A549 treated with RU486 at 1 μM for 4 hours (cell line): ENCODE measurements at places on chromosomes 16 and 17. TPM values are rescaled to one million over a fixed set of nuclear protein-coding genes. Genes with fewer than 3 reads are reported as not detected.

Gene RNF213
- 57.1 to 67.1 TPM (median 64.0 TPM) in 5 replicates for total RNA-seq

Gene SRCIN1
- 1.7 to 3.0 TPM (median 2.9 TPM) in 5 replicates for total RNA-seq

Gene GPR179
- 0.02 to 0.05 TPM (median 0.03 TPM) in 5 replicates for total RNA-seq

Gene CCL15
- not detected in 5 replicates for total RNA-seq

Gene CDRT4
- 0.61 to 1.5 TPM (median 0.86 TPM) in 5 replicates for total RNA-seq

Gene OR1F1
- total RNA-seq = 0.23 to 0.48 TPM (median 0.29 TPM) in 5 replicates

Gene GCSH
- total RNA-seq = 26.0 to 72.2 TPM (median 62.9 TPM) in 5 replicates

Gene ZNF469
- 7.6 to 16.0 TPM (median 11.1 TPM) in 5 replicates for total RNA-seq

Gene TOB1
- total RNA-seq = 79.5 to 97.3 TPM (median 81.4 TPM) in 5 replicates

Gene CASKIN1
- 0.26 to 0.95 TPM (median 0.49 TPM) in 5 replicates for total RNA-seq
